ENCODE measurements at places on chromosomes 7 and 10. TPM values are rescaled to one million over a fixed set of nuclear protein-coding genes. Genes with fewer than 3 reads are reported as not detected.

GRCh38 chr10:71483885-71484751 is 87.4 kb downstream of the CDH23 start:
- no peak for DNase-seq
- no peak overlapping the region for H3K4me3 ChIP-seq
- no peaks in the 10 kb centered on the region for H3K4me1 ChIP-seq
- no peaks in the 10 kb centered on the region for H3K36me3 ChIP-seq

- H3K36me3 ChIP-seq, result no peaks in the 10 kb centered on the region
- no peak overlapping the region for H3K27ac ChIP-seq
- no peaks in the 10 kb centered on the region for H3K4me1 ChIP-seq
- H3K27me3 ChIP-seq, result no peaks in the 10 kb centered on the region
- DNase-seq, result no peak
Observed at GRCh38 chr7:47389923-47390630, 191.8 kb downstream of the TNS3 start.

DNA sequence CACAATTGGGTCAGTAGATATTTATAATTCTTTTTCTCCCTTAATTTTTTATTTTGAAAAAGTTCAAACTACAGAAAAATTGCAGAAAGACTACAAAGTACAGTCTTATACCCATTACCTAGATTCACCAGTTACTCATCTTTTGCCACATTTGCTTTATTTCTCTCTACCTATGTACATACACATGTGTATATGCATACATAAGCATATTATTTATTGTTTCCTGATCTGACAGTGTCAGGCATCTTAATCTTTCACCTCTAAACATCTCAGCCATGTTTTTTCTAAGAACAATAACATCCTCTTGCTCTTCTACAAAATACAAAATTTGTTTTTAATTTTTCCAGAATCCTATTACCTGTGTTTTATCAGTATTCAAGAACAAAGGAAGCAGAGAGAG is 68.4 kb upstream of the OIT3 start:
- no peak for DNase-seq
- H3K4me3 ChIP-seq, result no peak overlapping the region
- H3K4me1 ChIP-seq, result no peaks in the 10 kb centered on the region
- no peaks in the 10 kb centered on the region for H3K36me3 ChIP-seq

DNA sequence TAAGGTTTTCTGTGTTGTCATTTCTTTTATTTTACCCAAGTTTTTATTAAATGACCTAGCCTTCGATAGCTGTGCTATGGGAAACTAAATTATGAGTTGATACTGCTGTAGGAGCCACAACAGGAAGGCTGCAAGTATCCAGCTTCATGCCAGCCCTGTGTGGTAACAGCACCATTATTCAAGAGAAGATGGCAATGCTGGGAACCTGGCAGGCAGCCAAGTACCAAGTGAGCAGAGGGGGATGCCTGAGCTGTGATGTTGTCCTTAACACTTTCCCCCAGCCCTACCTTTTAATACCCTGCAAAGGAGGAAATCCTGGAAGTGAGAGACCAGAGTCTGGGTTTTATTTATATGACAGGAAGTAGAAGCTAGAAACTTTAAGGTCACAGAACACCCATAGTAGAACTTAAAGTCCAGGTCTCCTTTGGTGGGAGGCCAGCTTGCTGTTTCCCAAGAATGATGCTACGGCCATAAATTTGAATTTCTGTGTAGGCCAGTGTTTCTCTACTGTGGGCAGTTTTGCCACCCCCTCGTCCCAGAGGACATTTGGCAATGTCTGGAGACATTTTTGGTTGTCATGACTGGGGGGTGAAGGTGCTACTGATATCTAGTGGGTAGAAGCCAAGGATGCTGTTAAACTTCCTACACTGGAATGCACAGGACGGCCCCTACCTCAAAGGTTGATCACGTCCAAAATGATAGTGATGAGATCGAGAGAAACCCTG is 9.2 kb upstream of the ATXN7L1 start:
- no peak overlapping the region for H3K4me3 ChIP-seq
- no peaks in the 10 kb centered on the region for H3K36me3 ChIP-seq
- peaks cover 21% of the 10 kb centered on the region for H3K4me1 ChIP-seq
- DNase-seq, result no peak

DNA sequence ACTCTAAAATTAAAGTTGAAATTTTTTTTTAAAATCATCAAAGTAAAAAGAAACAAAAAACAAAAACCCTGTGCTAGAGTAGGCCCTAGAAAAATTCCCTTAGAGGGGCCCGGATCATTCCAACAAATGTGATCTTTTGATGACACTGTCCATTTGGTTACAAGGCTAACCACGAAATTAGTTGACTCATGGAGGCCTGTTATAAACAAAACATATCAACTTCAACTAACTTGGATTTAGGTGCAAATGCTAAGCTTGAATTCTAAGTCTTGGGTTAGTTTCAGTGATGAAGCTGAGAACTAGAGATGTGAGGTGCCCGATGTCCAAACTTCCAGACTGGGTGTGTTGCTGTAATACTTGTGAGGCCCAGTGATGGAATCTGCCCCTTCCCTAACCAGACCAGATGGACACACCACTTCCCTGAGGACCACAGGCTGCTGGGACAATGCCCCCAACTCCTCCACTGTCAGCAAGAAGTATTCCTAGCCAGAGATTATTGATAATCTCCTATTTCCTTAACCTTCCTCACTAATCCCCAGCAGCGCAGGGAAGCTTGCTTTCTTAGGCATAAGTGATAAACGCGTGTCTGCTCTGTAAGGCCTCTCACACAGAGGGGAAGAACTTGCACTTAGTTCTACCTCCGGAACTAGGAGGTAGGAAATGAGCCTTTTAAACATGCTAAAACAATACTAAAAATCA is 108.7 kb downstream of the RAPGEF5 start:
- no peak overlapping the region for H3K4me3 ChIP-seq
- H3K36me3 ChIP-seq, result no peaks in the 10 kb centered on the region
- no peak overlapping the region for H3K27ac ChIP-seq
- no peaks in the 10 kb centered on the region for H3K4me1 ChIP-seq

- peaks cover 18% of the 10 kb centered on the region for H3K4me1 ChIP-seq
- no peaks in the 10 kb centered on the region for H3K27me3 ChIP-seq
- DNase-seq, result no peak
- H3K4me3 ChIP-seq, result peak overlapping the region; percentile 91
- H3K36me3 ChIP-seq, result peaks cover 20% of the 10 kb centered on the region
Observed at GRCh38 chr10:68957654-68958053, 1.7 kb downstream of the DDX21 start.

GRCh38 chr7:50448823-50449222 is 1.3 kb downstream of the FIGNL1 start:
- no peaks in the 10 kb centered on the region for H3K27me3 ChIP-seq
- H3K4me1 ChIP-seq, result peaks cover 14% of the 10 kb centered on the region
- peaks cover 18% of the 10 kb centered on the region for H3K36me3 ChIP-seq
- DNase-seq, result no peak
- H3K27ac ChIP-seq, result no peak overlapping the region
- no peak overlapping the region for H3K4me3 ChIP-seq

GRCh38 chr7:27950123-27950522 is 210.2 kb downstream of the TAX1BP1 start:
- H3K27me3 ChIP-seq, result no peaks in the 10 kb centered on the region
- no peaks in the 10 kb centered on the region for H3K36me3 ChIP-seq
- H3K4me3 ChIP-seq, result no peak overlapping the region

GRCh38 chr7:128791972-128792327 is 182 bp downstream of the CCDC136 start:
- H3K27ac ChIP-seq, result peak overlapping the region; percentile 51
- H3K4me1 ChIP-seq, result peaks cover 8% of the 10 kb centered on the region
- no peaks in the 10 kb centered on the region for H3K27me3 ChIP-seq
- DNase-seq, result no peak
- H3K36me3 ChIP-seq, result no peaks in the 10 kb centered on the region

GRCh38 chr7:159064121-159064815 is 80.4 kb downstream of the VIPR2 start:
- H3K4me3 ChIP-seq, result no peak overlapping the region
- DNase-seq, result no peak
- H3K36me3 ChIP-seq, result no peaks in the 10 kb centered on the region
- H3K27me3 ChIP-seq, result no peaks in the 10 kb centered on the region
- no peaks in the 10 kb centered on the region for H3K4me1 ChIP-seq

DNA sequence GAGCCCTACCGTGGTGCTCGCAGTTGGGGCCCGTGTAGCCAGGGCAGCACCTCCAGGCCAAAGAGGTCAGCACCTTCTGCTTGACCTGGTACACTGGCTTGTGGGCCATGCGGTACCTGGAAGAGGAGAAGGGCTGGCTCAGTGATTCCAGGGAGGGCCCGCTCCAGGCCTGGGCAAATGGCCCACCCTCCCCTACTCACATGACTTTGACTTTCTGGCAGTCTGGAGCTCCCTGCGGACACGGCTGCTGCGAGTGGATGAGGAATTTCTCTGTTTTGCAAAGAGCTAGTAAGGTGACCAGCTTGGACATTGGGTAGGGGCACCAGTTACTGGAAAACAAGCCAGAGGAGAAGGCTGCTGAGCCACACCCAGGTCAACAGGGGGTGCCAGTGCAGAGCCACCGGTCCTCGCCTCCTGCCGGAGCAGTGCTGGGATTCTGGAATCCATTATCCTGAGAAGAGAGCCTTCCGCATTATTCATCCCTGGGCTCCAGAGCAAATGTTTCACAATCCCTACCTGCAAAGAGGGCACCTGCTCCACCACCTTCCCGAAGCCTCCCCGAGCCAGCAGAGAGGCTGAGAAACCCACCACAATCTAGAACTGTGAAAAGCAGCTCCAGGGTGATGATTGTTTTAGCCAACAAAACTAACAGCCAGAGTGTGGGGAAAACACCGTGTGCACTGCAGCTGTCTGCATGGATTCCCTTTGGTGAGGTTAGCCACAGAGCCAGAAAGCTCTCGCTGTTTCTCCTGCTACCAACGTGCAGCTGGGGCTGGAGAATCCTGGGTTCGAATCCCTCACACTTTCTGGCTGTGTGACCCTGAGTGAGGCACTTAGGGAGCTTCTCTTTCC is 11.8 kb downstream of the MMRN2 start:
- no peak overlapping the region for H3K4me3 ChIP-seq
- no peaks in the 10 kb centered on the region for H3K36me3 ChIP-seq
- H3K27me3 ChIP-seq, result no peaks in the 10 kb centered on the region
- no peak overlapping the region for H3K27ac ChIP-seq
- H3K4me1 ChIP-seq, result peaks cover 9% of the 10 kb centered on the region

DNA sequence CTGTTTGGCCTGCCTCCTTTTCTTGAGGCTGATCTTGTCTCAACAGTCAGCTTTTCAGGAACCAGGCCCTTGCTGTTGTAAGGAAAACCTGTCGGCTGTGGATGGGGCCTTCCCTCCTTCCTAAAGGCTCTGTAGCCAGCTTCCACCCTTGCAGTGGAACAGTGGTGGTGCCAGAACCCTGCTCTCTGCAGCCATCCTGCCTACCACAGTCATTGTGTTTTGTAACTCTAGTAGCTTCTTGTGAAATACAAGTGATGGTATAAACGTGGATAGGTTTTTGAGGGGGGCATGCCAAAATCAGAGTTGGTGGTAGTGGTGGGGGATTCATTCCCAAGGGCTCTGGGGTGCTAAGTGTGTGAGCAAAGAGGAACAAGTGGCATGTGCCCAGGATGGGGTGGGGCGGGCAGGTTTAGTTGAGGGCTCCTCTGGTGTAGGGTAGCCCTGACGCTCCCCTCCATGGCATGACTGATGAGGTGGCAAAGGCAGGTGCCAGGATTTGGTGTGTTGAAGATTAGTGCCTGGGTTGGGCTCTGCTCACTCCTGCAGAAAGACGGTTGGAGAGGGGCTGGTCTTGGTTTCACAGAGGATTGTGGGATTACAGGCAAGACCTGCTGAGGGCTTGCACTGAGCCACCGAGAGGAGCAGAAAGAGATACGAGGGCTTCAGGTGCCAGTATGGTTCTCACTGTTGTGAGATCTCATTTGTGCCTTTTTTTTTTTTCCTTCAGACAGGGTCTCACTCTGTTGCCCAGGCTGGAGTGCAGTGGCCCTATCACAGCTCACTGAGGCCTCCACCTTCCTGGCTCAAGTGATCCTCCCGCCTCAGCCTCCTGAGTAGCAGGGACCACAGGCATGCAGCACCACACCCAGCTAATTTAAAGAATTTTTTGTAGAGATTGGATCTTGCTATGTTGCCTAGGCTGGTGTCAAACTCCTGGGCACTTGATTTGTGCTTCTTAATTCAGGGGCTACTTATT is 7.4 kb downstream of the TSPAN14 start:
- DNase-seq, result no peak
- H3K27ac ChIP-seq, result peak overlapping the region; percentile 52
- H3K27me3 ChIP-seq, result no peaks in the 10 kb centered on the region
- peak overlapping the region; percentile 76 for H3K4me3 ChIP-seq
- H3K4me1 ChIP-seq, result peaks cover 100% of the 10 kb centered on the region

- no peaks in the 10 kb centered on the region for H3K36me3 ChIP-seq
- H3K27me3 ChIP-seq, result no peaks in the 10 kb centered on the region
- no peak for DNase-seq
- no peak overlapping the region for H3K4me3 ChIP-seq
- H3K27ac ChIP-seq, result no peak overlapping the region
Observed at GRCh38 chr10:71627230-71627939, 92.2 kb downstream of the C10orf105 start.

DNA sequence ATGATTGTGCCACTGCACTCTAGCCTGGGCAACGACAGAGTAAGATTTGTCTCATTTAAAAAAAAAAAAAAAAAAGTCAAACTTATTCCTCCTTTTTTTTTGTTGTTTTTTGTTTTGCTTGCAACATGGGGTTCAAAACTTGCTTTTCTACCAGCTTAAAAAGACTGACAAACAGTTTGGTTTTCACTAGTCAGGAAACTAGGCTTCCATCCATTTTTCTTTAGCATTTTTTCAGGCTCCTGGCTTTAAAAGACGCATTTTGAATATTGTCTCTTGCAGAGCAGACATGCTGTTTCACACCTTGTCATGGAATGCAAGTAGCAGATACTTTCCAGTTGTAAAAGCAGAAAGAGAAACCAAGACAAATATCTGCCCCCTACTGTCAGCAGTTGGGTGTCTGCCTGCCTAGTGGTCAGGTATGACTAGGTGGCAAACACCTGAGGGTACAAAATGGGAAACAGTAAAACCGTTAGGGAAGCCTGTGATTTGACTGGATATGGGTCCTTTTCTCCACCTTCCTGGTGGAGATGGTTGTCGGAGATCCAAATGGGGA is 139.9 kb downstream of the CCDC71L start:
- no peak overlapping the region for H3K4me3 ChIP-seq
- no peak overlapping the region for H3K27ac ChIP-seq
- no peak for DNase-seq
- no peaks in the 10 kb centered on the region for H3K4me1 ChIP-seq
- H3K36me3 ChIP-seq, result no peaks in the 10 kb centered on the region
- H3K27me3 ChIP-seq, result no peaks in the 10 kb centered on the region

DNA sequence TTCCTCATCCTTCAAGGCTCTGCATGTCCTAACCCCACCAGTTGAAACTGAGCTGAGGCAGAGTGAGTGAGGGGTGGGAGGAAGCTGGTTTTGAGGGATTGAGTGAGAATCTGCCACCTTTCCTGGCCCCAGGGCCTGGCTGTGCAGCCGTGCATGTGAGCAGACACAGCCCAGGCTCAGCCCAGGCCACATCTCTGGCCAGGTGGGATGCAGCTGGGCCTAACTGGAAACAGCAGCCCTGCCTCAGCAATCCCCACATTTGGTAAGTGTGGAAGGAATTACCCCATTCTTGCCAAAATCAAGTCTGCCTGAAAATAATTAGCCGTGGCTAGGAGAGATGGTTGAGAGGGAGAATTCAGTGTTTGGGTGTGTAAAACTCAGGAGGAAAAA is 116.6 kb downstream of the NEURL1 start:
- no peaks in the 10 kb centered on the region for H3K36me3 ChIP-seq
- DNase-seq, result no peak
- H3K4me3 ChIP-seq, result no peak overlapping the region
- no peaks in the 10 kb centered on the region for H3K27me3 ChIP-seq

NYAP1 gene
- polyA plus RNA-seq, result not detected

PIP gene
- not detected for polyA plus RNA-seq

SLC4A2 gene
- 25.5 TPM for polyA plus RNA-seq

KIAA1549 gene
- polyA plus RNA-seq, result not detected

EBF3 gene
- polyA plus RNA-seq, result not detected

NPSR1 gene
- not detected for polyA plus RNA-seq

NKX2-3 gene
- polyA plus RNA-seq, result not detected

ADCY1 gene
- not detected for polyA plus RNA-seq

Measured in CD8-positive, alpha-beta memory T cell (primary cell).